ENCODE measurements at places on chromosomes 13 and 19.
A peak's percentile ranks its signal among the peaks of the same experiment; 100 is the strongest.

GRCh38 chr13:29743201-29743786 lies 107.1 kb downstream of the UBL3 start:
- no peak for DNase-seq

DNA sequence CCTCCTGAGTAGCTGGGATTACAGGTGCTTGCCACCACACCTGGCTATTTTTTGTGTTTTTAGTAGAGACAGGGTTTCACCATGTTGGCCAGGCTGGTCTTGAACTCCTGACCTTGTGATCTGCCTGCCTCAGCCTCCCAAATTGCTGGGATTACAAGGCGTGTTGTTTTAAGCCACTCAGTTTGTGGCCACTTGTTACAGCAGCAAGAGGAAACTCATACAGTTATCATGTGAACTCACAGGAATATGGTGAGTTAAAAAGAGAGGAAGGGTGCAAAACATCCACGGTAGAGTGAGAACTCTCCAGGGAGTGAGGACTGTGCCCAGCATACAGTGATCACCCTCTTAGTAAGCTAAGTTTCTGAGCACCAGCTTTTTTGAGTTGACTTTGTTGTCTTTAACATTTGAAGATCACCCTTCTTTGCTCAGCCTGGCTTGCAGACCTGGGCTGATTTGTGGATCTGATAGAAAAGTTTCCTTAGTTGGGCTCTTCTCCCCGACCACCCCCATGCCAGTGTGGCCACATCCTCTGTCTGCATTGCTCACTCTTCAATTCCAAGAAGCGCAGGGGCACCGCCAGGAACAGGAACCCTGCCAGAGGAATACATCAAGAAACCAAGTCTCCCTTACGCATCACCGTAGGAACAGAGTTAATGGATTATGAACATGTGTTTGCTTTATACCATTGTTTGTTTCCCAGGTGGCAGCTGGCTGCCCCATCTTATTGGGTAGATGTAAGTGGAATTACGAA lies 16.0 kb downstream of the ALOX5AP start:
- DNase-seq: no peak

DNA sequence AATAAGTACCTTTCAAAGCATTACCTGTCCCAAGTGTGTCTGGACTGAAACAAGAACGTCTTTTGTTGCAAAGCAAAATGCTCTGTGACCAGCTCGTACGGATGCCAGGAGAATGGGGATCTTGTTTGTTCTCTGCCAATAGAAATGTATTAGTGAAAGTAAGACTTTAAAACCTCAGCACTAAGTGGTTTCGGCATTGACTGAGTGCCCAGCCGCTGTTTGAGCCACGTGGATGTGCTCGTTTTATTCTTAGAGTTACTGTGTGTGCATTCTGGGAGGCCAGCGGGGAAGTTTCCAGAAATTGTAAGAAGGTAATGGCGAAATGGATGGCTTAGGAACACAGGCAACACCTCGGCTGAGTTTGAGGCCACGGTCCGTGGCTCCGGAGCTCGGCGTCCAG lies 117.1 kb upstream of the USP29 start:
- DNase-seq: no peak

DNA sequence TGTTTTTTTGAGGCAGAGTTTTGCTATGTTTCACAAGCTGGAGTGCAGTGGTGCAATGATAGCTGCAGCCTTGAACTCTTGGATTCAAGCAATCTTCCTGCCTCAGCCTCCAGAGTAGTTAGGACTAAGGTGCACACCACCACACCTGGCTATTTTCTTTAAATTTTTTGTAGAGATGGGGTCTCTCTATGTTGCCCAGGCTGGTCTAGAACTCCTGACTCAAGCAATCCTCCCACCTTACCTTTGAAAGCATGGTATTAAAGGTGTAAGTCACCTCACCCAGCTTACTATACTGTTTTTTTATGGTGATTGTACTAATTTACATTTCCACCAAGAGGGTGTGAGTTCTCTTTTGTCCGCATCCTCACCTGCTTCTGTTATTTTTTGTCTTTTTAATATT lies 110.0 kb downstream of the FREM2 start:
- DNase-seq: no peak

DNA sequence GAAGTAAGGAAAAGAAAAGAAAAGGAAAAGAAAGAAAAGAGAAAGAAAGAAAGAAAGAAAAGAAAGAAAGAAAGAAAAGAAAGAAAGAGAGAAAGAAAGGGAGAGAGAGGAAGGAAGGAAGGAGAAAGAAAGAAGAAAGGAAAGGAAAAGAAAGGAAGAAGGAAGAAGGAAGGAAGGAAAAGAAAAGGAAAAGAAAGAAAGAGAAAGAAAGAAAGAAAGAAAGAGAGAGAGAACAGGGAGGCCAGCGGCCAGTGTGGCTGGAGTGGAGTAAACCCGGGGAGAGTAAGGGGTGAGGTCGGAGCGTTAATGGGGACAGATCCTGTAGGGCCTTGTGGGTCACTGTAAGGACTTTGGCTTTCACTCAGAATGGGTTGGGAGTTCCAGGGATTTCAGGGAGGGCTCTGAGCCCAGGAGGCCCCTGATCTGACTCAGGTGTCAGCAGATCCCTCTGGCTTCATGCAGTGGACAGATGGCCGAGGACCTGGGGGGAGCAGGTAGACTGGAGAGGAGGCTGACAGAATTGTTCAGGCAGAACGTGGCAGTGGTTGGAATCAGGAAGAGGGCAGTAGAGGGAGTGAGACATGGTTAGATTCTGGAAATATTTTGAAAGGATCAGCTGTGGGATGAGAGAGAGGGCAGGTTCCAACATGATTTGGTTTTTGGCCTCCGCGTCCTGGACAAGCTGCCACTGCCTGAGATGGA lies 19.8 kb upstream of the FXYD3 start:
- DNase-seq: peak; percentile 89

GRCh38 chr19:3304871-3305423 lies 61.4 kb upstream of the NFIC start:
- DNase-seq: no peak

GRCh38 chr13:41774605-41775218 lies 186.2 kb downstream of the VWA8 start:
- DNase-seq: no peak

DNA sequence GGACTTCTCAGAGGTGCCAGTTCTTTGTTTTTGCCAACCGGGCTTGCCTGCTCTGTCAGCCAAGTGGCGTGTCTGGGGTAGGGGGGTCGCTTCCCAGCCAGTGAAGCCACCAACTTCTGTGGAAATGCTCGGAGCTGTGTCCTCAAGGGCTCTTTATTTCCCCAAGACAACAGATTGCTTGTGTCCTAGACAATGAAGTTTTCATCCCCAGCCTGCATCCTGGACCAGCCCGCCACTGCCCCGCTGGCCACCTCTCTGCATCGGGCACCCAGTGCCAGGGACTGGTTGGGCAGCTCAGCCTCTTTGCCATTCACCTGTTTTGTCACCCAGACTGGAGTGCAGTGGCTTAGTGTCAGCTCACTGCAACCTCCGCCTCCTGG lies 3.7 kb downstream of the RAB11B start:
- no peak for DNase-seq

DNA sequence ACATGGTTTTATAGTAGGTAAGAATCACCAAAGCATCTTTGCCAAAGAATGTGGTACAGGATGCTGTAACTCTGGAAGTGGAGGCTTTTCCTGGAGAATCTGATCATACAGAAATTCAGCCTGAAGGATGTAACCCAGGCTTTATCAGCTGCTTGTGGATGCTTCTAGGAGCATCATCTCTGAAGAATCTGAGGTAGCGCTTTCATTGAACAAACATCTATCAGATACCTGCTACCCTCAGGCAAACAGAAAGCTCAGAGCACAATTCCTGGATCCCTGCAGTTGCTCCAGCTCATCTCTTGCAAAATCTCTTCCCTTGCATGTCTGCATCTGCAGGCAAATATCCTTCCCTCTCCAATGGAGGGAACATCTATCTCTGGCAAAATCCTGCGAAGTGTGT lies 9.3 kb downstream of the FAM124A start:
- no peak for DNase-seq

DNA sequence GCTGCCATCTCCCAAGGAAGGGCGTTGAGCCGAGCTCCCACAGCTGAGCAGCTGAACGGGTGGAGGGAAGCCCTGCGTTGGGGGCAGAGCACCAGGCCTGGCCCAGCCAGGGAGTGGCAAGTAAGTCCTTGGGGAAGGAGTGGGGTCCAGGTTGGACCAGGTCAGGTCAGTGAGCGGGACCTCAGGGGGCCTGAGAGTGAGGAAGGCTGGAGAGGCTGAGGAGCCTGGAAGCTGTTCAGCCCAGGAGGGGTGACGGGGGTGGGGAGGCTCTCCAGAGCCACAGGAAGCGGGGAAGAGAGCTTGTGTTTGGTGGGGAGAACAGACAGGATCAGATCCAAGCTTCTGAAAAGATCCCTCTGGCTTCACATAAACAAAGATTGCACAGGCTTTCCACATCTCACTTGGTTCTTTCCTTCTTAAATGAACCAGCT lies 55.4 kb upstream of the ATP12A start:
- DNase-seq: no peak

- DNase-seq: no peak
These were observed 21.2 kb downstream of the INSR start for GRCh38 chr19:7272856-7273578.

- DNase-seq: no peak
These were observed 29.5 kb upstream of the CEBPG start for GRCh38 chr19:33343859-33344572.

All from cerebellar nuclear complex (tissue), 1 donor.